ENCODE measurements at places on chromosomes 11 and 22.

- no peak for DNase-seq
Measured at GRCh38 chr11:48099916-48100446, 116.6 kb upstream of the OR4B1 start.

DNA sequence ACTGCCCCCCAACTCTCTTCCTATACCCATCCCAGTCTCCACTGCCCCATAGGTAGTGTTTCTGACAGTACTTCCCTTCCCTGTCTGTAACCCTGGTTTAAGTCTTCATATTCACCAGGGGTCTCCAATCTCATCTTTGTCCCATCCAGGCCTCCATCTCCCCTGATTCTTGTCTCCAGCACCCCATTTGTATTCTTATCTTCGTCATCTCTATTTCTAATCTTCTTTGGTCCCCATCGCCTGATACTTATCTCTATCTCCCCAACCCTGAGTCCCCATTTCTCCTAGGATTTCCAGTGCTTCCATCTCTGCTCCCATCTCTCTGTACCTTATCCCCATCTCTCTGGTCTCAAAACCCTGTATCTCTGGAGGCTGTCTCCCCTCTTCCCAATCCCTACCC, 1.8 kb downstream of the PHOX2A start:
- DNase-seq: no peak

DNA sequence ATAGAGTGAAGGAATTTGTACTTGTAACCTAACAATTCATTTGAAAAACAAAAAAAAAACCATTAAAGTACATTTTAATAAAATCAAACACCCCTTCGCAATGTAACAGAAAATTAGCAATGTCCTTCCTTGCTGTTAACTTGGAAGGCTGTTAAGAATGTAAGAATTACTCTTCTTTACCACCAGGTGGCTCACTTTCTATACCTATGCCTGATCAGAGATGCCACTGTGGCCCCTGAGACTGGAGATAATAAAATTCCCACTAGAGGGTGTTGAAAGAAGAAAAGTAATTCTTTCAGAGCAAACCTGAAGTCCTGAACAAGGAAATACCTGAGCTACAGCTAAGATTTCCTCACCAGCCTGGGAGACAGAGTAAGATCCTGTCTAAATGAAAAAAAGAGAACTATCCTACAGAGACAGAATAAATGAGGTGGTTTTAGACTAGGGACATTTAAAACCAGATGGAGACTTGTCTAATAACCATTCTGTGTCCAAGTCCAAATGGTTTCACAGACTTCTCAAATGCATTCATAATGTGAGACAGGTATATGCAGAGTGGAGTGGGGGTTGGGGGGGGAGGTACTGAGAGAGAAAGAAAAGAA, 1089.3 kb downstream of the FAM181B start:
- peak; percentile 60 for DNase-seq

DNA sequence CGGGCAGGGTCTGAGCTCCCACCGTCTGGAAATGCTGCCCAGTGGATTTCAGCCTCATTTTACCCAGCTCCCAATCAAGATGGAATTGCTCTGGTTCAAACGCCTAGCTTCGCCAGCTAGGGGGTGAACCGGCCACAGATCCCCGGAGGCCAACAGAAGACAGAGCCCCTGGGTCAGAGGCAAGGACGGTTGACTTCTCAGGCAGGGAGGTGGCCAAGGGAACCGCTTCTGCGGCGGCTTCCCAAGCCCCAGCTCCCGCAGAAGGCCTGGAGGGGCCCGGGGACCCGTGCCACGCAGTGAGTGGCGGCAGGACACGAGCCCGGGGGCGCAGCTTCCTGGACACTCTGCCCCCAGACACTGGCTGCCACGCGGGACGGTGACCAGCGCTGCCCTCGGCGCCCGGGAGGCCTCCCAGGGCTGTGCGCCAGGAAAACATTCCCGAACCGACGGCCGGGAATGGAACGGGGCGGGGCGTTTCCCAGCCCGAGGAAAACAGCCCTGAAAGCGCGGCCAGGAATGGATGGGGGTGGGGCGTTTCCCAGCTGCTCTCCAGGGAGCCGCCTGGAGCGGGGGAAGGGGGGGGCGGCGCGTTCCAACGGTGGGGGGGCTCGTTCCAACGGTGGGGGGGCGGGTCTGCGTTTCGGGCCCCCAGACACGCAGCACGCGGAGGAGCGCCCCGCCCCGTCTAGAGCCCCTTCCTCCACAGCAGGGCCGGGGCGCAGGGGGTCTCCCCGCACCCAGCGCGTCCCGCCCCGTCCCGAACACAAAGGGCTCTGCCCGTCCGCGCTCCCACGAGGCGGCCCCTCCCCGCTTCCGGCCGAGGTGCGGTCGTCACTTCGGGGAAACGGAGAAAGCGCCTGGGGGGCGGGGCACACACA, 13.5 kb upstream of the B4GALNT4 start:
- DNase-seq: peak; percentile 67

DNA sequence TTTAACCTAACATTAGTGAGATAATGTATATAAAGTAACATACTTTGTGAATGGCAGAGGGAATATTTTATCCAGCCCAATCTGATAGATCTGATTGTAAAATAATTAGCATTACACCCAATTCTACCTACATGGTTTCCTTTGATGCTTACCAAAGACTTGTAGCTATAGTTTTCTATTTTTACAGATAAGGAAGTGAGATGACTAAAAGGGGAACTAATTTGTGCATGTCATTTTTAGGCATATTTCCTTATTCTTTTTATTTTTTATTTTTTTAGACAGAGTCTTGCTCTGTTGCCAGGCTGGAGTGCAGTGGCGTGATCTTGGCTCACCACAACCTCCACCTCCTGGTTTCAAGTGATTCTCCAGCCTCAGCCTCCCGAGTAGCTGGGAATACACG, 793.7 kb upstream of the LRRC4C start:
- DNase-seq: no peak
